ENCODE measurements at places on chromosomes 1 and 21.

- peak; percentile 7 for DNase-seq
Observed at GRCh38 chr1:180842052-180842451, 70.6 kb upstream of the KIAA1614 start.

- no peak for DNase-seq
Observed at GRCh38 chr1:82279241-82279640, 478.5 kb downstream of the ADGRL2 start.

DNA sequence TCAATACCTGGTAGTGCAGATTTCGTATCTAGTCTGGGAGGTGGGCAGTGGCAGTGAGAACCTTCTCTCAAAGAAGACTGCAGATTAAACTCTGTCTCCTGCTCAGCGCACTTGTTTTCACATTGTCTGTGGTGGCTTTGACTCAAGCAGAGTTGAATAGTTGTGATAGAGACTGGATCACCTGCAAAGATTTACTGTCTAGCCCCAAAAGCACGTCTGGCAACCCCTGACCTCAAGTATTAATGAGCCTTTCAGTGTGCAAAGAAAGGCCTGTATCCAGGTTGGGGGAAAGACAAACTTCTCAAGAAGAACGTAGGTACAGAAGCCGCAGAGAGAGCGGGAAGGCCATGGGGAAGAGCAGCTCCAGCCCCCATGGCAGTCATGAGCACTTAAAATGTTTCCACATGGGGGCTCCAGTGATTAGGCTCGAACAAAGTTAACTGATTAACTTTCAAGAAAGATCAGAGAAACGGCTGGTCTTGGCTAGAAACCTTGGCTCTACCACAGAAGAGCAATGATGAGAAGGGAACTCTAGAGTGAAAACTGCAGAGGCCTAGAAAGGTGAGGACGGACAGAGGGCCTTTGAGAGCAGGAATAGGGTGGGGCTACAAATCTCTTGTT lies 15.2 kb downstream of the HENMT1 start:
- no peak for DNase-seq

- DNase-seq, result no peak
Observed at GRCh38 chr1:26138974-26139558, 19.8 kb upstream of the FAM110D start.

DNA sequence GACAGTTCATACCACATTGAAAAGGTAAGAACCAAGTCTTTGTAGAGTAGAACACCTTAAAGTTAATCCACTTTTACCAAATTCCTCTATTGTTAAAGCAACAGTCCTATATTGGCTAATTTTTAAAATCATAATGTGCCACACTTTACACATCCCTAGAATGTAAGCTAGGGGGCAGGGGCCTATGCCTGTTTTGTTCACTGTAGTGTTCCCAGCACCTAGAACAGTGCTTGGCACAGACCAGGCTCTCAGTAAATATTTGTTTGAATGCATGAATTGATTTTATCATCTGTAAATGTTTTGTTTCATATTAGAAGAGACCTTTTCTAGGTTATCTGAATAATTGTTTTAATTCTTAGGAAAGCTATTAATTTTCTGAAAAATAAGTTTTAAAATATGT lies 9.1 kb downstream of the SMAP2 start:
- no peak for DNase-seq

DNA sequence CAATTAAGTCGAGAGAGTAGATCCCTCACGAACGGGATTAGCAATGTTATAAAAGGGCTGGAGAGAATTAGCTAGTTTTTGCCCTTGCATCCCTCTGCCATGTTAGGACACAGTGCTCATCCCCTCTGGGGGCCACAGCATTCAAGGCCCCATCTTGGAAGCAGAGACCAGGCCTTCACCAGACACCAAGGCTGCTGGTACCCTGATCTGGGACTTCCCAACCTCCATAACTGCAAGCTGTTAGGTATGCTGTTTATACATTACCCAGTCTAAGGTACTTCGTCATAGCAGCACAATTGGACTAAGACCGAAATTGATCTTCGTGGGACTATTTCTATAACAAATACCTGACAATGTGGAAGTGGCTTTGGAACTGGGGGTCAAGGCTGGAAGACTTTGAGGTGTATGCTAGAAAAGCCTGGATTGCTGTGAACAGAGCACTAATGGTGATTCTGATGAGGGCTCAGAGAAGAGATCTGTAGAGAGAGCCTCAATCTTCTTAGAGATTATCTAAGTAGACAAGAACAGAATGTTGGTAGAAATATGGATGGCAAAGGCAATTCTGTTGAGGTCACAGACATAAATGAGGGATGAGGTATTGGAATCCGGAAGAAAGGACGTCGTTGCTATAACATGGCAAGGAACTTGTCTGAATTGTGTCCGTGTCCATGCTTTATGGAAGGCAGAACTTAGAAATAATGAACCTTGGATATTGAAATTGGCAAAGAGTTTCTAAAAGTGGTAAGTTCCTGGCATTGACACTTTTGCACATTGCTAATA lies 83.8 kb upstream of the KIF26B start:
- no peak for DNase-seq

- DNase-seq, result no peak
Observed at GRCh38 chr1:201769072-201769471, 59.9 kb upstream of the IPO9 start.

- DNase-seq, result no peak
Observed at GRCh38 chr1:183593356-183593755, 3.1 kb upstream of the NCF2 start.

- DNase-seq, result no peak
Observed at GRCh38 chr21:38506661-38507281, 8.5 kb upstream of the ERG start.

DNA sequence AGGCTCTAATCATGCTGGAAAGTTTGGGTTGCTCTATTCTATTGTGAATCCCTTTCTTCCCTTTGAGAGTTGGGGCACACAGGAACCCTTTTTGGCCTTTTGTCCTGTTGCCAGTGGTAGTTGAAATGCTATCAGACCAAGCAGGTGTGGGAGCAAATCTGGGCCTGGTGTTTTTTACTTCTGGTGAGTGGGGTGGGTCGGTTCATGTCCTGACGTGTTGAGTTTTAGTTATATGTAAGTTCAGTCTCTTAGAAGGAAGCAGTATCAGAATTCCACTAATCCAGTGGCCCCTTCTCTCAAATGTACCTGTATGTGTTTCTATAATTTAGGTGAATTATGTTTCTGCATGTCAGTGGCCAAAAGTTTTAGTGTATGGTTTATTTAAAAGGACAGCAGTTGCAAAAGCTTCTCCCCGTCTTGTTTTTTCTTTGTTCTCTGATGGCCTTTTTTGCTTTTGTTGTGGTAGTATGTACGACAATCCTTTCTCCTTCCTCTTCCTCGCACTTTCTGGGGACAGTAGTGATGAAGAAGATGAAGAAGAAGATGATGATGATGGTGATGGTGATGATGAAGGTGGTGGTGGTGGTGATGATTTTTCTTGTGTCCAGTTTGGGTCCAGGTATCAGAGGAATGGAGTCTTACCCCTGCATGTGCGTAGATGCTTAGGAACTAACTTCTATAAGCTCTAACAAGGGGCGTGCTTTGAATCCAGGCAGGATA lies 74.2 kb downstream of the UBE4B start:
- no peak for DNase-seq
